Stimulated activated CD4-positive, alpha-beta T cell treated with anti-CD3 and anti-CD28 coated beads, Interleukin-1b, Interleukin-23, amount 100 ng/mL, for 1 hour (primary cell): ENCODE measurements at places on chromosomes 1 and 21.

DNA sequence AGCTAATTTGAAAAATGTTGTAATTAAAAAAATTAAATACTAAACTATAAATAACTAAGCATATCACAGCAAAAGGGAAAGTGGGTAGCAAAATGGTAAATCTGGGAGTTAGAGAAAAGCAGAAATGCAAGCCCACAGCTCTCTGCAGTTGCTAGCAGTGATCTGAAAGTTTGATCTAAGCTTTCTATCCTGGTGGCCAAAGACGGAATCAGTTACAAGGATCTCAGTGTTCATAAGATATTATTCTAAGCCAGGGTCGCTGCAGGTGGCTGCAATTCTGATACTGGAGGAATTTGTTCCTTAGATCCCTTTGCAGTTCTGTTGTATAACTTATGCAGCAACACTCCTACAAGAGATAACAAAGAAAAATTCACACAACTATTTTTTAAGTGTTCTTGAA is 363.7 kb downstream of the SETD4 start:
- no peak for DNase-seq

- DNase-seq = no peak
Measured at GRCh38 chr1:200991097-200991614, 32.4 kb downstream of the KIF21B start.

DNA sequence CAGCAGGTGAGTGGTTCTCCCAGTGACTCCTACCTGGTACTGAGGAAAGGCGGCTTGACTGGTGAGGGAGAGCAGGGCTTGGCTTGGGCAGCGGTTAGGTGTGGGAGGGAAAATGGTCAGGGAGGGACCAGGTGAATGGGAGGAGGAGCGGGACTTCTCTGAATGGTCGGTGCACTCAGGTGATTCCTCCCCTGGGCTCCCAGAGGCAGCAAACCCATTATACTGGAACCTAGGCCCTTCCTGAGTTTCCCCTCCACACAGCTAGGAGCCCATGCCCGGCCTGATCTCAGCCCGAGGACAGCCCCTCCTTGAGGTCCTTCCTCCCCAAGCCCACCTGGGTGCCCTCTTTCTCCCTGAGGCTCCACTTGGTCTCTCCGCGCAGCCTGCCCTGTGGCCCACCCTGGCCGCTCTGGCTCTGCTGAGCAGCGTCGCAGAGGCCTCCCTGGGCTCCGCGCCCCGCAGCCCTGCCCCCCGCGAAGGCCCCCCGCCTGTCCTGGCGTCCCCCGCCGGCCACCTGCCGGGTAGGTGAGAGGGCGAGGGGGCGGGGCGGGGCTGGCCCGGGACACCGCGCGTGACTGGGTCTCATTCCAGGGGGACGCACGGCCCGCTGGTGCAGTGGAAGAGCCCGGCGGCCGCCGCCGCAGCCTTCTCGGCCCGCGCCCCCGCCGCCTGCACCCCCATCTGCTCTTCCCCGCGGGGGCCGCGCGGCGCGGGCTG is 2.3 kb downstream of the ARTN start:
- no peak for DNase-seq

DNA sequence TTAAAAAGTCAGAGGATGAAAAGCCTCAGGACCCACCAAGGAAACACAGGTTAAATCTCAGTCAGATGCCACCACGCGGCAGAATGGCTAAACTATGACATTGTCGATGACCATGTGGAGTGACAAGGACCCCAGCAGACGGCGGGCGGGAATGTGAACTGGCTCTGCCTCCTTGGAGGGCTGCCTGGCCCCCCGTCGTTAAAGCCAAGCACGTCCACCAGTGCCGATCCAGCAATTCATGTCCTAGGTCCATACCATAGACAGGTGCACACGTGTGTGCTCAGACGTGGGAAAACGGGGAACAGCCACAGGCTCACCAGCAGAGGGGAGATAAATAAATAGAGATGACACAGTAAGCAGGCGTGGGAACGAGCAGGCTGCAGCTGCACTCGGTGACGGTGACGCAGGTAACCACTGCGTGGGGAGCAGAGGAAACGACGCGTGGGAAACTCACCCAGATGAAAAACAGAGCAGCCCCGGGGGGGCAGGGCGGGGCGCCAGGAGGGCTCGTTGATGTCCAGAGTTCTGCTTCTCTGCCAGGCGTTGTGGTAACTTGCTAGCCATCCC is 28.3 kb upstream of the PCBP3 start:
- DNase-seq = peak; percentile 66

GRCh38 chr1:228399531-228400236 is 7.0 kb downstream of the TRIM11 start:
- no peak for DNase-seq
